ENCODE measurements at places on chromosomes 1 and 21.
A peak's percentile ranks its signal among the peaks of the same experiment; 100 is the strongest.

GRCh38 chr1:167673265-167673664 lies 43.2 kb downstream of the RCSD1 start:
- DNase-seq: no peak

GRCh38 chr1:170369000-170369399 lies 163.0 kb upstream of the GORAB start:
- DNase-seq: no peak

GRCh38 chr1:29489471-29489870 lies 253.1 kb downstream of the PTPRU start:
- no peak for DNase-seq

- DNase-seq: no peak
These were observed 201.1 kb downstream of the MATN1 start for GRCh38 chr1:30522031-30523004.

- no peak for DNase-seq
These were observed 33.7 kb downstream of the ZBTB18 start for GRCh38 chr1:244084763-244085162.

DNA sequence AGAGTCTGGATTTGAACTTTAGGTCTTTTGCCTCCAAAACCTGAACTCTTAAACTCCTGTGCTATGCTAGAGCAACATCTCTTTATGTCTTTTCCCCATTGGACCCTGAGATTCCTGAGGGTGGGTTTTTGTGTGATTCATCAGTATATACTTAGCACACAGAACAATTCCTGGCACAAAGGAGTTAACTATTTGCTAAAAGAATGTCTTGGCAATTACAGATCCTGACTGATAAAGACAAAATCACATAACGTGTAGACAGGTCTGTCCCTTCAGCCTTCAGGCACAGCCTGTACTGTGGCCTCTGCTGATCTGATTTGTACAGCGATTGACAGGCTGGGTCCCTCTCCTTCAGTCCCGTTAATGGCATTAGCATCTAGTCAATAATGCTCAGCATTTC lies 162.4 kb upstream of the BEND5 start:
- DNase-seq: no peak

GRCh38 chr21:32119811-32120210 lies 159.0 kb downstream of the MIS18A start:
- DNase-seq: no peak

DNA sequence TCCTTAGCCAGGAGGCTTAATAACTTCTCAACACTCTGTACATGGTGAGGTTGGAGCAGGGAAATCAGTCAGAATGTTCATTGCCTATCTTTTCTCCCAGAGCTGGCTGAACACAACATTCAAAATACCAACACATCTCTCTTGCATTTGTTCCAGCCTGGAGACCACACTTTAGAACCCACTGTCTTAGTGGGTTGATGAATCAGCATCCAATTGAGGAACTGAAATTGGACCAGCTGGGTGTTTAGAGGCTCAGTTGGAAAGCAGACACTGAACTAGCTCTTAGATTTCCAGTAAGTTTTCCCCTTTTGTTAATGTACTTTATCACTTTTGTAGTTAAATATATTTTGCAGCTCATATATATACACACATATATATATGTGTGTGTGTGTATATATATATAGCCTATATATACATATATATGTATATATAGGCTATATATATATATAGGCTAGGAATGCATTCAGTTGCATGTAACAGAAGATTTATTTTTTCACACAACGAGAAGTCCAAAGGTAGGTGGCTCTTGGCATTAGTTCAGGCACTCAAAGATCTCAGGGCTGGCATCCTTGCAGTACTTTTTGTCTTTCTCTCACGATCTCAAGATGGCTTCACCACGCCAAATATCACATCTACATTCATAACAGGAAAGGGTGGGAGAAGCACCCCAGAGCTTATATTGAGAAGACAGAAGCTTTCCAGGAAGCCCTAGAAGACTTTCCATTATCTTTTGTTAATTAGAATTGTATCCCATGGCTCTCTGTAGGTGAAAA lies 35.0 kb upstream of the HUNK start:
- DNase-seq: no peak

DNA sequence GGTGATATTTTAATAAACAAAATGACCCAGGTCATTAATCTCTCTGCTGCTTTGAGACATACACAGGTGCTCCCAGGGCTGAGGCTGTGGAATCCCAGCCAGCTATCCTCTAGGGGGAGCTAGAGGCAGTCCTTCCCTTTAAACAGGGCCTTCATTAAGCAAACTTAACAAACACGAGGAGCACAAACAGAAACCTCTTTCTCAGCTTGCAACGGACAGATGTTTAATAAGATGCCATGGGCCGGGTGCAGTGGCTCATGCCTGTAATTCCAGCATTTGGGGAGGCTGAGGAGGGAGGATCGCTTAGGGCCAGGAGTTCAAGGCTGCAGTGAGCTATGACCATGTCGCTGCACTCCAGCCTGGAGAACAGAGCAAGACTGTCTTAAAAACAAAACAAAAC lies 106.7 kb downstream of the HIVEP3 start:
- peak; percentile 71 for DNase-seq

GRCh38 chr1:66916320-66916719 lies 8.3 kb downstream of the DNAI4 start:
- DNase-seq: no peak

GRCh38 chr1:171844381-171844780 lies 3.1 kb downstream of the DNM3 start:
- DNase-seq: no peak

DNA sequence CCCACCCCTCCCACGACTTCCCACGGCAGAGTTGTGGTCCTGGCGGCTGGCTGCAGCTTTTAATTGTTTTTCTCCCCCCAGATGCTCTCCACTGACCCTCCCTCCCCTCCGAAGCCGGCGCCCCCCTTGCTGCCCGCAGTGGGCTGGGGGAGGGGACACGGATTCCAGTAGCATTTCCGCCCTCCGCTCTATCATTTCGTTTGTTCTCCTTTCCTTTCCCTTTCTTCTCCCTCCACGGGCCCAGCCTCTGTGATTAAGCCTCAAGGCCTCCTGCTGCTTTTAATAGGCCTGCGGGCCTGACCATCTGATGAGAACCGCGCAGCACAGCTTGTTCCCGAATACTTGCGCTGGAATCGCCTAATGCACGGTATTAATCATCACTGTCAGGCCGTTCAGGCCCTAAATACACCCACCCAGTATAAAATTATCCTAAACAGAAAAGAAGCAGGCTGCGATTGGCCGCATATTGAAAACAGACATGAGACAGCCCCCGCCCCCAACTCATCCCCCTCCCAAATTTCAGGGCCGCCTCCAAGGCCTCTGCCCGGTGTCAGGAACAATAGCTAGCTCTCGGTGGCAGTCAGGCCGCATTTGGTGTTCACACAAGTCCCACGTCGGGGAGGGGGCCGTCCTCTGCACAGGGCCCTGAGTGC lies 102.0 kb upstream of the ARHGEF16 start:
- DNase-seq: no peak

Measured in CD4-positive, alpha-beta T cell treated with Interleukin-10 for 1 hour (primary cell).